B cell (primary cell): ENCODE measurements at places on chromosomes 1 and 21.
A peak's percentile ranks its signal among the peaks of the same experiment; 100 is the strongest.

- DNase-seq: no peak
Observed at GRCh38 chr1:67647036-67647798, 37.8 kb upstream of the GADD45A start.

DNA sequence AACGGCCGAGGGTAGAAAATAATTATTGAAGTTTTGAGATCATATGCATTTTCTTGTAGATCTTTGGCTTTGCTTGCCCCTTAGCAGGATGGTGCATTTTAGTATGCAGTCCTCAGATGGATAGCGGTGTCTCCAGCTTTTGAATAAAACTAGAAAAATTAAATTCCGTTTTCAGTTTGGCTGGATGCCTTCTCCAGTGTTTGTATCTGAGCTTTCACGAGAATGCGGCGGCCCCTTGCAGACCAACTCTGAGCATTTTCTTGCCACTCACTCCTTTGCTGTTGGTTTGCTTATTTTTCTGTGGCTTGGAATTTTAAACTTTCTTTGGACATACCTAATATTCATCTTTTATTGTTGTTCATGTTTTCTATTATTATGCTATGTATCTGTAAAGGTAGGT is 192.6 kb downstream of the NFIA start:
- DNase-seq: no peak

GRCh38 chr21:30579346-30579745 is 10.9 kb downstream of the KRTAP22-2 start:
- DNase-seq: no peak

GRCh38 chr1:55005351-55006140 is 6.8 kb downstream of the BSND start:
- DNase-seq: no peak

GRCh38 chr1:47968556-47968888 is 28.7 kb downstream of the TRABD2B start:
- DNase-seq: no peak

- peak; percentile 7 for DNase-seq
Observed at GRCh38 chr1:87683196-87683956, 354.7 kb downstream of the LMO4 start.

GRCh38 chr21:28489162-28489561 is 503.5 kb downstream of the LTN1 start:
- DNase-seq: no peak

- DNase-seq: no peak
Observed at GRCh38 chr1:207241164-207241934, 80.1 kb upstream of the CD55 start.

DNA sequence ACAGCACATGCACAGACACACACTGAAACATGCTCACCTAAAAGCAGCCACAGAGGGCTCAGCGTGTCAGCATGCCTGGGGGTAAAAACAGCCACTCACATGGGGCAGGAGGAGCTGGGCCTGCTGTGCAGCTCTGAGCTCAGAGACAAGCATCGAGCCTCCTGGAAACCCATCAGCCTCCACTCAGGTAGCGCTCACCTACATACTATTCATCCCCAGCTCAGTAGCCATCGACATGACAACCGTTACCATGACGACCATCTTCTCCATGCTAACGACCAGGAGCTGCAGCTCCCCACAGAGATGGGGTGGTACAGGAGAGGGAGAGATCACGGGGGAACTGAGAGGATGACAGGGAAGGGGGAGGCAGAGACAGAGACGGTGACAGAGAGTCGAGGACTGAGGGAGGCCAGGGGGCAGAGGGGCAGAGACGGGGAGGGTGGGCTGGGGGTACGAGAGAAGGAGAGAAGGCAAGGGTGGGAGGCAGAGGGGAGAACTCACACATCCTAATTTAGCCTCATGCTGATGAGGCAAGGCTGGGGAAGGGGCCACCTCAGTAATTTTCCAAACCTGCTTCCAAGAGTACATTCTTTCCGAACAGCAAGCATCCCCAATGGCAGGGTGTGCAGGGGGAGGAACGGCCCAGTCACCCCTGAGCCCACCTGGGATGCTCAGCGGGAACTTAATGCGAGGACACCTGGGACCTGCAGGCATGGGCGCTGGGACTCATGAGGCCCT is 28.4 kb downstream of the SDC3 start:
- DNase-seq: no peak

GRCh38 chr1:20648438-20648837 is 12.7 kb downstream of the DDOST start:
- DNase-seq: no peak

DNA sequence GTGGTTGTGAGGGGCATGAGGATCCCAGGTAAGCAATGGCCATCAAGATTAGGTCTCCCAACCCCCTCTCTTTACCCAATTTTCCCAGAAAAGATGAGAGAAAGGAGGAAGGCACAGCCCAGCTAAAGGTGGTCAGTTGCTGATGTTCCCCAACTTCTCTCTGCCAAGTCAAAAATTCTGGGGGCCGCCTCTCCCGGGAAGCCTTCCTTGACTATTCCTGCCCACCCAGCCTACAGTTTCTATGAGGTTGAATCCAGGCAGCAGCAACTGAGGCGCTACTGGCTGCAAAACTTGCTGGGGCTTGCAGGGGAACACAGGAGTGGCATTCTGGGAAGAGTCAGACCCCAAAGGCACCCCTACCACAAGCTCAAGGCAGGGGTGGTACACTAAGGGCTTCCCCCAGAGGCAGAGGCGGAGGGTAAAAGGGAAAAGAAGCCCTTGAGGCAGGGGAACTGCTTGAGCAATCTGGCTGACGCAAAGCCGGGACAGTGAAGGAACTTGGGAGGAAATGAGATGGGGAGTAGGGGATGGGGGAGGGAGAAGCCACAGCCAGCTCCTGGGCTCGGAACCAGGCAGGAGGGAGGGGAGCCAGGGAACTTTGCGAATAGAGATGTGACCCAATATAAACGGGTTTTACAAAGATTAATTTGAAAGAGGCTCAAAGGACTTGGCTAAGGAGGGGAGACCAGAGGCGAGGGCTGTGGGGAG is 31.2 kb downstream of the SDC3 start:
- no peak for DNase-seq

- no peak for DNase-seq
Observed at GRCh38 chr1:201707656-201708055, 121.3 kb upstream of the IPO9 start.

GRCh38 chr1:237141502-237141901 is 99.5 kb downstream of the RYR2 start:
- no peak for DNase-seq

- DNase-seq: no peak
Observed at GRCh38 chr1:156214024-156214748, 1.4 kb downstream of the PMF1 start.

GRCh38 chr1:97461782-97462181 is 459.1 kb downstream of the DPYD start:
- DNase-seq: peak; percentile 6

GRCh38 chr21:45011911-45012661 is 62.3 kb upstream of the ADARB1 start:
- DNase-seq: no peak

DNA sequence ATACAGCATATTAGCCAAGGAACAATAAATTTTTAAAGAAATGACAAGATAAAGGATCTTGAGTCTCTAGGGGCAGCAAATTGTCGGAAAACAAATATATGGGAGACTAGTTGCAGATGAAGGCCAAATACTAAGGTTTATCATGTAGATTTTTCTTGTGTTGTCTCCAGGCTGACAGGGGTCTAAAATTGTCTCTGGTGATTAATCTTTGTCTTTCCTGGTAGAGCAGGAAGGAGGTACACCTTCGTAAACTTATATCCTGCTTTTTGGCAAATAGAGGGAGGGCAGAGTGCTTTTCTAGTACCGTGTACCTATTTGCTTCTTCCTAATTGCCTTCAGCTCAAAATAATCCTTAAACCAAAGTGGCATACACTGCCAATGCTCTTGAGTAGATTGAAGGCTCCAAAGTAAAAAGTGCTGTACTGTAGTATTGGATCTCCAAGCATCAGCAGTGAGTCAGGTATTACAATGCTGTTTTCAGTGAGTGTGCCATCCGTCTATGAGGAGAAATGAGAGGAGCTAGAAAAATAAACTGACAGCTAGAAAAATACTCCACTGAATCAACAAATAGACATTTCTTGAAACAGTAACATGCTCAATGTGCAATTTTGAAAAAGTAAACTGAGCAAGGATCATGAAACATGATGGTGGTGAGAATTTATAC is 1.8 kb upstream of the LEPR start:
- no peak for DNase-seq
